ENCODE measurements at places on chromosomes 16 and 17.

DNA sequence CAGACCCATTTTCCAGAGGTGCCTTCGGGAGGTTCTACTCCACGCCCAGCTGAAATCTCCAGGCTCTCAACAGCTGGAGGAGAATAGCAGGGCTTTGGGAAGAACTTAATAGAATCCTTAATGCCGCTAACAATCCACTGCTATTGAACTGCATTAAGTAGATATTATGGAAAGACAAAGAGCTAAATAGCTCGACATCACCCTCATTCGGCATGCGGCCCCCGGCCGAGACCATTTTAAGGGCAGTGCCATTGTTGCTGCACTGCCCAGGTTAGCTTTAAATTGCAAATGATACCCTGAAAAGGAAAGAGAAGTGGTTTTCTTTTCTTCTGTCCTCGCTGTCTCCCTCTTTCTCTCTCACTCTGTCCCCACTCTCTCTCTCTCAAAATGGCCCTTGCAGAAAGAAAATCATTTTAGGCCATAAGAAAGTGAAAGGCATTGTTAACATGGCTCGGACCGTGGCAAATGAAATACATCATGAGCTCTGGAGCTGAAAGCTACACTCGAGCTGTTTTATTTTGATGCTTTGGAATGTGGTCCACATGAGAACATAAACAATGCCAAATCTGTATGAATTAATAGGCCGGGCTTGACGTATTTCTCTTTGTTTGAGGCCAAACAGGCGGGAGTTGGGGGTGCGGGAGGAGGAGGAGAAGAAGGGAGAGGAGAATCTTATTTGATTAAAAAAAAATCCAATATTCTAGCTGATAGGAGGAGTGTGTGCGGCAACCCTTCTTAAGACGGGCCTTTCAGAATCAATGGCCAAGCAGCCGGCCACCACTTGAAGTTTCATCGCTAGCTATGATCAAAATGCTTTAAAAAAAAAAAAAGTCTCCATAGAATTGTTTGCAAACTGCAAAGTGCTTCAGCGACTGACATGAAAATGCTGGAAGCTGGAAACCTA lies 298.8 kb upstream of the IRX3 start:
- DNase-seq: no peak

GRCh38 chr16:23269248-23269953 lies 32.7 kb upstream of the SCNN1B start:
- DNase-seq: no peak

DNA sequence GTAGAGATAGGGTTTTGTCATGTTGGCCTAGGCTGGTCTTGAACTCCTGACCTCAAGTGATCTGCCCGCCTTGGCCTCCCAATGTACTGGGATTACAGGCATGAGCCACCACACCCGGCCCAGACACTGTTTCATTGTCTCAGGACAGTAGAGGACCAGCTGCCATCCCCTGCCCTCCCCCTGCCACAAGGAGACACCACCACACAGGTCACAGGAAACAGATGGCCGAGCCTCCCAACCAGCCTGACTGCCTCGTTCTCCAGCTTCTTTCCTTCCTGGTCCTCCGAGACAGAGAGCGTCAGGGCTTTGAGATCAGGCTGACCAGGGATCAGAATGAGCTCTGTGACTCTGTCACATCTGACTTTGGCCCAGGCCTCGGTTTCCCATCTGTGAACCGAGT lies 20.8 kb upstream of the RNPS1 start:
- DNase-seq: no peak

DNA sequence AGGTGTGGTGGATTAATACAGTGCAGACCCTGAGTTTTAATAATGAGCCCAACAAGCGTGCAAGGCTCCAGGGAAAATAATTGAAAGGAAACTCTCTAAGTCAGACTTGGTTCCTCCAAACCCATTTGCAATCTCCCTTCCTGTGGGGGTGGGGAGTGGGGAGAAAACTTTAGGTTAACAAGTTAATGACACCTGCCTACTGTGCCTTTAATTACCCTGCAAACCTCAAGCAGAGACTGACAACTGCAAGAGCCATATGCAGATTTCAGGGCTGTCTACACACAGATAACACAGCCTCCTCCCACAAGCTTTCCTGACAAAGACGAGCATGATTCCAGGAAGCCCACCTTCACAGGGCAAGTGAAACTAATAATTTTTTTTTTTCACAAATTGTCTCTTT lies 359.3 kb downstream of the HS3ST4 start:
- DNase-seq: no peak

DNA sequence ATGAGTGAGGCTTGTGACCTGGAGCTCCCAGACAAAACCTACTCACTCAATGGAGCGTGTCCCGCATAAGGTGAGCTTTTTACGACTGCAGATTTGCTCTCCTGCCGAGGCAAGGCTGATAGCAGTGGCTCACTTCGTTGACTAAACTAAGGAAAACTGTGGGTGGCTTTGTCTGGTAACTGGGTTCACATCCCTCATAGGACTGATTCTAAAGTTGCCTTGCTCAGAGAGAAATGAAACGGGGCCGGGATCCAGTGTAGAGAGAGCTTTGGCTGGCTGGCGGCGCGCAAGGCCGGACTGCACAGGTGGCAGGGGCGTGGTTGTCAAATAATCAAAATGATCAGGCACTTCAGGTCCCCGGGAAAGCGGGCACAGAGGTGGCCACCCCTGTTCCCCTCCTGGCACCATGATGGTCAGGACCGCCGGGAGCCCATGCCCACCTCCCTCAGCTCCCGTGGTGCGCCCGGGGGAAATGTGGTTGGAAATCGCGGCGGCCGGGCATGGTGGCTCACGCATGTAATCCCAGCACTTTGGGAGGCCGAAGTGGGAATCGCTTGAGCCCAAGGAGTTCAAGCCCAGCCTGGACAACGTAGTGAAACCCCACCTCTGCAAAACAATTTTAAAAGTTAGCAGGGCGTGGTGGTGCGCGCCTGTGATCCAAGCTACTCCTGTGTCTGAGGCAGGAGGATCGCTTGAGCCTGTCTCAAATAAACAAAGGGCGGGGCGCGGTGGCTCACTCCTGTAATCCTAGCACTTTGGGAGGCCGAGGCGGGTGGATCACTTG lies 26.6 kb upstream of the OR1F1 start:
- no peak for DNase-seq

DNA sequence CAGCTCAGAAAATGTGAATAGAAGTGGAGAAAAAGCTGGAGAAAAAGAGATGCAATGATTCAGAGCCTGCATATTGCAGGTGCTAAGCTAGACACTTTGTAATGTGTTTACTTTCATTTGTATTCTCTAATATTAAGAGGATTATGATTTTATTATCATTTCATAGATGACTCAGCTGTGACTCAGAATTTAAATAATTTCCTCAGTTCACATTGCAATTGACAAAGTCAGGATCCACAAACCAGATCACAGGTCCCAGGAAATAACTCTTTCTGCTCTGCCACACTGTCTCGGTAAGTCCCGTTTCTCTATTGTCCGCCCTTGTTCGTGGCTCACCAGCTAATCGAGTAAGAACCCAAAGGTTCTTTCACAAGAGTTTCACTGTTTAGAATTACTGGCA lies 235.4 kb upstream of the MON1B start:
- DNase-seq: no peak

- peak; percentile 63 for DNase-seq
Measured at GRCh38 chr17:64385187-64386083, 5.2 kb downstream of the PECAM1 start.

- DNase-seq: no peak
Measured at GRCh38 chr17:9409878-9410277, 165.7 kb downstream of the STX8 start.

- no peak for DNase-seq
Measured at GRCh38 chr17:35889241-35889640, 9.1 kb upstream of the CCL5 start.

DNA sequence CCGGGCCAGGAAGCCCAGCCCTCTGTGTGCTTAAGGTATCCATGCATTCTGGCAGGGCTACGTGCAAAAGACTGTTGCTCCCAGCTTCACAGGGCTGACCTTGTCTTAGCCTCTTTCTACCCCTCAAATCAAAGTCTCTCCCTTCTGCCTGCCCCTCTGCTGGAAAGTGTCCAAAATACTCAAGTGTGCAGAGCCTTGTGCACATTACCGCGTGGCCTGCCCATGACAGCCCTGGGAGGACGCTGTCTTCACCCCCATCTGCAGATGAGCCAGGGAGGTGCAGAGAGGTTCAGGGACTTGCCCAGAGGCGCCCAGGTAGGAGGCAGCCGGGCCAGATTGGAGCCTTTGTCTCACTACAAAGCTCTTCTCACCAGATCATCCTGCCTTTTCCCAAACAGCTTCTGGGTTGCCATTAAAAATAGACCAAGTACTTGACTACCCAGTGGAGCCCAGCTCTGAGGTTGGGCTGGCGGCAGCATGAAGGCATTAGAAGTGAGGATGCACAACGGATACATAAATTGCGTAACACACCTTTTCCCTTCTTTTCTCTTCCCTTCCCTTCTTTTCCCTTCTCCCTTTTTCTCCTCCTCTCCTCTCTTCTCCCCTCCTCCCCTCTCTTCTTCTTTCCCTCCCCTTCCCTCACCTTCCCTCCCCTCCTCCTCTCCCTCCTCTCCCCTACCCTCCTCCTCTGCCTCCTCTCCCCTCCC lies 3.5 kb downstream of the CACNG4 start:
- no peak for DNase-seq

DNA sequence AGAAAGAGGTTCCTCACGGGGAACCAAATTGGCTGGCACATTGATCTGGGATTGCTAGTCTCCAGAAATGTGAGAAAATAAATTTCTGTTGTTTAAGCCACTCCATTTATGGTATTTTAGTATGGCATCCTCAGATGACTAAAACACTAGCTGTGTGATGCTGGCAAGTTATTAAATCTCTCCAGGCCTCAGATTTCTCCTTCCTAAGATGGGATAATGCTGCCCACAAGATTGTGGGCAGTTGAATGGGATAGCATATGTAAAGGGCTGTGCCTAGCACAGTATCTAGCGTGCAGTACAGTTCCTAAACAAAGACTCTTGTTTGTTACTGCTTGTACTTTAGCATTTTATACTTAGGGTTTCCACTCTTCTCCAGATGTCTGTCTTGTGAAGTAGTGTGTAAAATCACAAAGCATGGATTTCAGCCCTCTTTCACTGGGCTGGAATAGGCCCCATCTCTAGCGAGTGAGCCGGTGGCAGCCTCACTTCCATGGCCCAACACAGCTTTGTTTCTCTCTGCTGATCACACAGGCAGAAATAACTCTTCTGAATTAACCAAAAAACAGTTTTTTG lies 38.2 kb upstream of the PHAF1 start:
- no peak for DNase-seq

GRCh38 chr17:43714465-43715149 lies 44.0 kb downstream of the SOST start:
- no peak for DNase-seq

DNA sequence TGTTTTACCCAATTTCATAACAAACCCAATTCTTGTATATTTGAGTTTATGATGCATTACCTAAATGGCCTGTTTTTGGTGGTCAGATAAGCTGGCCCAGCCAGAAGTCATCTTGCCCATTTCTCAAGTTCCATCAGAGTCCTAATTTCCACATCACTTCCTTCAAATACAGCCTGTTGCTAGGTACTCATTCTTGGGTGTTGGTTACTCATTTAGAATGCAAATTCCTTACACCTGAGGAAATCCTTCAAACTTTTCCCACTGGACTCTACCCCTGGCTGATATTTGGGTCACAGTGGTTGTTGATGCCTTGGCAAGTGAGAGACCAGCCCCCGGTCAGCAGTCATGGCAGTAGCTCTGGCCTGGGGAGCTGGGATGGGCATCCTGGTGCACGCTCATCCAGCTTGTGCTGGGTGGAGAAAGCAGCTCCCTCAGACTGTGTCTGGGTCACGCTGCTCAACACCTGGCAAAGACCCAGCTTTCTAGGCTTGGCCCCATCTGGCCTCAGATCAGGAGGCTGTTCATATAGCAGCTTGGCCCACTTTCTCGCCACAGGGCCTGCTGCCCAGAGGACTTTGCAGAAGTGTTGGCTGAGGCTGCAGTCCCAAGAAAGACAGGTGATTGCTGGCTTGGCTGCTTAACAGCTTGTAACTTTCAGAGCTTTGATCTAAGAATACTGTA lies 25.8 kb downstream of the WSB1 start:
- no peak for DNase-seq

- no peak for DNase-seq
Measured at GRCh38 chr17:55673743-55674506, 48.7 kb downstream of the TMEM100 start.

DNA sequence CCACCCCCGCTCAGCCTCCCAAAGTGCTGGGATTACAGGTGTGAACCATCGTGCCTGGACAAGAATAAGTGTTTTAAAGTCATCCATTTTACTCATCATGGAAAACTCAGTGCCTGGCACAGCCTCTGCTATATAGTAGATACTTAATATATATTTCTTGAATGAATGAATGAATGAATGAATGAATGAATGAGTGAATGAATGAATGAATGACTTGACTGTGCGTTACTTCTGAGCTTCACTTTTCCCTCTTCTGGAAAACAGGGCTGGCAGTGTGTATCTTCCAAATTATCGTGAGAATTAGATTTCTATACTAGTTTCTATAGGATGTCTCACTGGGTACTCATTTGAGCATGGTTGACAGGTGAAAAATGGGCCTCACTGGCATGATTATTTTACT lies 307.3 kb upstream of the ERCC4 start:
- no peak for DNase-seq

GRCh38 chr16:89798832-89799370 lies 17.5 kb downstream of the FANCA start:
- no peak for DNase-seq

DNA sequence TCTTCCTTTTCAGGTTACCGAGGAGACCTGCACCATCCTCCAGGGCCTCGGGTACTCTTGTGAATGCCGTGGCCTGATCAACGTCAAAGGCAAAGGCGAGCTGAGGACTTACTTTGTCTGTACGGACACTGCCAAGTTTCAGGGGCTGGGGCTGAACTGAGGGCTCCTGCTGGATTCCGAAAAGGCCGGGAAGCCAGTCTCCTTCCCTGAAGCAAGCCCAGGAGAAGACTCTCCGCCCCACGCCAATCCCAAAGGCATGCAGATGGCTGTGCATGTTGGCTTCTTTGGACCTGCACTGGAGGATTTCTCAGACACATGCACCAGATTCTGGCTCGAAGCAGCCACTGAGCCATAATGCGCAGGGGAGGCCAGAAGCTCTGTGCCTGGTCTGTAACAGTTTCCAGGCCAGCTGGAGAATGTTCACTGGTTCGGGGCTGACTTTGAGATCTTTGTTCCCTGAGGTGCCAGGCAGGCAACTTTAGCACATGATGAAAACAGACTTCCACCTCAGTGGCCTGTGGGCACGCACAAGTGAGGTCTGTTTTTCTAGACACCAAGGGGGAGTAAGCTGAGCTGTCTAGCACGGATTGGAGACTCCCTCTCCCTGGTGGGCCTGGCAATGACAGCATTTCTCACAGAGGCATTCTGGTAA lies 49.1 kb downstream of the ADCY7 start:
- DNase-seq: no peak

DNA sequence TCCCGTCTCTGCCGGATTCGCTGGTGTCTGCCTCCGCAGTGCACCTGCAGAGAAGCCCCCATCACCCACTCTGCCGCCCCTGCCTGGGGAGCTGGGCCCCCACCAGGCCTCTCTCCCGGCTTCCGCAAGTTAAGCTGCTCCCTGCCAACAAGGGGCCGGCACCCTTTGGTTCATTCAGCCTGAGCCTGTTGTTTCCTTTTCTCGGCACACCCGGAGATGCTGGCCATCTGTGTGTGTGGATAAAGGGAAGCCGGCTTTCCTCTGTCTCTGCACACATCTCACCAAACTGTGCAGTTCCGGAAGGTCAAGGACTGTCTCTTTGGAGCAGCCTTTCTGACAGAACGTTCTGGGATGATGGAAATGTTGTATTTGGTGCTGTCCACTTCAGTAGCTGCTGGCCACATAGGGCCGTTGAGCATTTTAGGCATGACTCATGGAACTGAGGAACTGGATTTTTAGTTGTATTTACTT lies 6.8 kb downstream of the MAPK8IP3 start:
- no peak for DNase-seq

Measured in chondrocyte (in vitro differentiated cells).